Upper lobe of left lung (tissue), 6 donors: ENCODE measurements at places on chromosomes 7 and 10. TPM values are rescaled to one million over a fixed set of nuclear protein-coding genes. Genes with fewer than 3 reads are reported as not detected.

MSMB gene
- total RNA-seq = not detected

CYP26A1 gene
- total RNA-seq = not detected

LRRC18 gene
- 0.43 TPM for total RNA-seq

EBF3 gene
- 0.06 TPM for total RNA-seq

KEL gene
- 0.11 TPM for total RNA-seq

WNT8B gene
- total RNA-seq = 0.17 TPM

NPFFR1 gene
- 0.89 TPM for total RNA-seq

AS3MT gene
- 2.0 TPM for total RNA-seq

AGBL3 gene
- total RNA-seq = 1.6 TPM

NRCAM gene
- 2.5 TPM for total RNA-seq

FGL2 gene
- total RNA-seq = 20.9 TPM

GPRIN2 gene
- total RNA-seq = 66.6 TPM

MCM10 gene
- 0.57 TPM for total RNA-seq

FAM24B gene
- total RNA-seq = 10.5 TPM

EGR2 gene
- 41.6 TPM for total RNA-seq

ITGB1 gene
- 316 TPM for total RNA-seq

GJD4 gene
- not detected for total RNA-seq

SMIM30 gene
- 10.7 TPM for total RNA-seq

GRM3 gene
- total RNA-seq = not detected

CNPY4 gene
- total RNA-seq = 6.3 TPM

GIMAP8 gene
- 37.3 TPM for total RNA-seq

OR13A1 gene
- 2.3 TPM for total RNA-seq

EIF3B gene
- 117 TPM for total RNA-seq

ZNF239 gene
- 3.1 TPM for total RNA-seq

DLX5 gene
- total RNA-seq = not detected

RADIL gene
- total RNA-seq = 13.6 TPM

NSUN5 gene
- total RNA-seq = 19.4 TPM

BUD31 gene
- 76.6 TPM for total RNA-seq

NPSR1 gene
- total RNA-seq = not detected
